ENCODE measurements at places on chromosomes 6 and 20.
A peak's percentile ranks its signal among the peaks of the same experiment; 100 is the strongest.

GRCh38 chr6:165615636-165616035 lies 47.4 kb downstream of the PDE10A start:
- peak; percentile 9 for DNase-seq

- DNase-seq: no peak
Measured at GRCh38 chr6:166760288-166760687, 133.2 kb upstream of the RPS6KA2 start.

DNA sequence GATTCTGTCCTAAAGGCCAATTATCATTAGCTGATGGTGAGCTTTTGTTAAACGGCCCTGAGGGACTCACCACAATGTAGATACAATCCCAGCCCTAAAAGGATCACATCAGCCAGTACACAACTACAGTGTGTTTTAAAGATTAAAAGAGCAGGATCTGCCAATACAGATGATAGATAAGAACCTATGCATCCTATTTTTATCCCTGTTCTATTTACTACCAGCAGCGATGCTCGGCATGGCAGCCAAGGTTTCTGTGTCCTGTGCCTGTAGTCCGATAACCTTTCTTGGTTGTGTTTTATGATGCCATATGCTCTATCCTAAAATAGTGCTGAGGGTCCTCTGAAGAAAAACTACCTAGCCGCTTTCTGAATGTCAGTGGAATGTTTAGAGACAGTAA lies 289.4 kb downstream of the PHACTR1 start:
- no peak for DNase-seq

GRCh38 chr20:54123587-54124180 lies 50.1 kb downstream of the CYP24A1 start:
- DNase-seq: peak; percentile 82

DNA sequence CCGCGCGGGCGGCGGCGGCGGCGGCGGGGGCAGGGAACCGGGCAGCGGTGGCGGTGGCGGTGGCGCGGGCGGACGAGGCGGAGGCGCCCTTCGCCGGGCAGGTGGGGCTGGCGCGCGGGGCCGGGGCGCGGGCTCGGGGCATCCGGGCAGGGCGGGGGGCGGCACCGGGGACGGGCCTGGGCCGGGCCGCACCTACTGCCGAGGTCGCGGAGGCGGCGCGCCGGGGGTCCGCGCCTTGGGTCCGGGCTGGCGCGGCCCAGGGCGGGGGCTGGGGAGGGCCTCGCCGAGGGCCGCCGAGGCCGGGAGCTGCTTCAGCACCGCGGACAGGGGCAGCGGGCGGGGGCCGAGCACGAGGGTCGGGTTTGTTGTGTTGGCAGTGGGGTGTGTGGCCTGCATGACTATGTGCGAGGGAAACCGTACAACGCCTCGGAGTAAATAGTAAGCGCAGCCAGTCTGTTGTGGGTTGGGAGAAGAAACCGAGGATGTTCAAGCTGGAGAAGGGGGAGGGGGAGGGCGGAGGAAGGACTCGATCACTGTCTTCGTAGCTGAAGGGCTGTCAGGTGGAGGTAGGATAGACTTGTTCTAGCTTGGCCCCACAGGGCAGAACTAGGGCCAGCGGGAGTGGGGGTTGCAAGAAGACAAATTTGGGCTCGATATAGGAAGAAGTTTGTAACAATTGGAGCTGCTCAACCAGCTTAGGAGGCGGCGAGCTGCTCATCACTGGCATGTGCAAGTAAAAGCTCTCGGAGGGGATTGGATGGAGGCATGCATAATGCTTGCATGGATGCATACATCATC lies 593 bp downstream of the MMP24 start:
- peak; percentile 54 for DNase-seq

GRCh38 chr6:14135893-14136539 lies 18.4 kb downstream of the CD83 start:
- DNase-seq: no peak

- DNase-seq: no peak
Measured at GRCh38 chr6:26485112-26485780, 14.9 kb upstream of the BTN1A1 start.

GRCh38 chr20:58128635-58129625 lies 99.5 kb downstream of the ANKRD60 start:
- DNase-seq: no peak

DNA sequence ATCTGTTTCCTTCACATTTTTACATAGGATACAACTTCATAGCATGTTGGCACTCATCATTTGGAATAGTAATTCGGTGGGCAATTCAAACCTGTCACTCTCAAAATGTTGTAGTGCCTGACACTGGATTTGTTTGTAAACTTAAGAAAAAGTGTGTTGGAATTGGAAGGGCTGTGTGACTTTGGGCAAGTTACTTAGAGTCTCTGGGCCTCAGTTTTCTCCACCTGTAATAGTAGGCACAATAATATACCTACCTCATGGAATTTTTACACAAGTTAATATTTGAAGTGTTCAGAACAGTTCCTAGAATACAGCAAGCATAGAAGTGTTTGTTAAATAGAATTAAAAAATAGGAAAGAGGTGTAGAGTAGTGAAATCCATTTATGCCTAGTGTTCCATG lies 15.0 kb upstream of the BCAS1 start:
- no peak for DNase-seq

- no peak for DNase-seq
Measured at GRCh38 chr6:56930846-56931245, 24.1 kb upstream of the BEND6 start.

- no peak for DNase-seq
Measured at GRCh38 chr6:16216501-16217155, 21.8 kb upstream of the GMPR start.

GRCh38 chr6:151285122-151285521 lies 45.4 kb downstream of the AKAP12 start:
- peak; percentile 78 for DNase-seq

DNA sequence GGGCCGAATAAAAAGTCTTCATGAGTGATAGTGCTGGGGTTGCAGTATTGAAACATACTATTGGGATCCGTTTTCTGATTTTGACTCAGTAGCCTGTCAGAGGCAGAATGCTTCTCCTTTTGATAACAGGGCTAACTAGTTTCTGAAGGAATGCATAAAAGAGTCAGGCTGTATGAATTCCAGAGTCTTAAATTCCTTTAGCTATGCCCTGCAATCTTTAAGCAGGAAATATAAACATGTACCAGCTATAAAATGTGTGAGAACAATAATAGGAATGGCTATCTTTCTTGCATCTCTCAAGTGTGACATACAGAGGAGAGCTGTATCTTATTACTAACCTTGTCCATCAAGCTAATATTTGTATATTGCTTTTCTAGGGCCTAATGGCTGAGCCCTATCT lies 917.1 kb downstream of the KIF16B start:
- DNase-seq: peak; percentile 55

GRCh38 chr20:18527836-18528235 lies 20.1 kb downstream of the SEC23B start:
- DNase-seq: no peak

DNA sequence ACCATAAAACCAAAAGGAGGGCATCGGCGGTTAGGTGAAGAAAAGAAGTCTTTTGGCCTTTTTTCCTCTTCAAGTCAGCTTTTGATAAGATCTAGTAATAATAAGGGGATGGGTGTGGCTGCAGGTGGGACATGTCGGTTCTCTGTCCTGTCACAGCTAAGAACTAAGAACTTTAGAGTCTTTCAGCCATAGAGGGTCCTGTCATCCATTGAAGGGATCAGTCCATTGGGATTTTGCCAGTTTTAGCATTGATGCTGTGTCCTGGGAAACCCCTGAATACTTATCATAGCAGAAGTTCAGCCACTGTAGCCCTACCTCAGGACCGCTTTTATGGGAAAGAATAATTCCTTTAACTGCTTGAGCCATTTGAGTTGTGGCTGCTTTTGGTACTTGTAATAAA lies 18.2 kb upstream of the SCP2D1 start:
- DNase-seq: no peak

GRCh38 chr6:158754738-158755137 lies 64.4 kb downstream of the EZR start:
- DNase-seq: no peak

DNA sequence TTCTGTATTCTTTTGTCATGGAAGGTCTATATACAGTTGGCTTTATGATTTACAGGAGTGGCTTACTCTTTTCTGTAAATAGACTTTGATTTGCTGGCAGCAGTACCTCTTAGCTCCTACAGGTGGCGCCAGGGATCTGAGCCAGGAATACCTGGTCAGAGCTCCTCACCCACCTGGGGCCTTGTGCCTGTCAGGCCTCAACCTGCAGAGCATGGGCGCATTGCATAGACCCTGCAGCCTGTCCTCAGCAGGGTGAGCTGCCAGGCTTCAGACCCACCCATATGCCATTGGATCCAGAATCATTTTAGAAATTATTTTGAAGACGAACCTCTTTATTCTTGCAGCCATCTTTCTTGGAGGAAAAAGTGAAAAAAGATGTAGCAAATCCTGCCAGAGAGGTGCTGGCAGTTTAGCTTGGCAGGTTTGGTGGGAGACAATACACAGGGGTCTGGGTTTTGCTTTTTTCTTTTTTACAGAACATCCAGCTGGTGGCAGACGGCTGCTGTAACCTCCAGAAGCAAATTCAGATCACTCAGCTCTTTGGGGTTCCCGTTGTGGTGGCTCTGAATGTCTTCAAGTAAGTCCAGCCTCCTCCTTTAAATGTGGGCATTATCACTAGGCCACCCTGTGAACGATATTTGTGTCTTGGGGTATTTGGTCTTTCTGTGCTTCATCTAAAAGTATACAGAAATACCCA lies 149.1 kb downstream of the MTHFD1L start:
- DNase-seq: peak; percentile 62

- DNase-seq: no peak
Measured at GRCh38 chr6:41157323-41157722, 3.2 kb upstream of the TREML1 start.

GRCh38 chr6:150751296-150751695 lies 114.2 kb upstream of the MTHFD1L start:
- peak; percentile 78 for DNase-seq

DNA sequence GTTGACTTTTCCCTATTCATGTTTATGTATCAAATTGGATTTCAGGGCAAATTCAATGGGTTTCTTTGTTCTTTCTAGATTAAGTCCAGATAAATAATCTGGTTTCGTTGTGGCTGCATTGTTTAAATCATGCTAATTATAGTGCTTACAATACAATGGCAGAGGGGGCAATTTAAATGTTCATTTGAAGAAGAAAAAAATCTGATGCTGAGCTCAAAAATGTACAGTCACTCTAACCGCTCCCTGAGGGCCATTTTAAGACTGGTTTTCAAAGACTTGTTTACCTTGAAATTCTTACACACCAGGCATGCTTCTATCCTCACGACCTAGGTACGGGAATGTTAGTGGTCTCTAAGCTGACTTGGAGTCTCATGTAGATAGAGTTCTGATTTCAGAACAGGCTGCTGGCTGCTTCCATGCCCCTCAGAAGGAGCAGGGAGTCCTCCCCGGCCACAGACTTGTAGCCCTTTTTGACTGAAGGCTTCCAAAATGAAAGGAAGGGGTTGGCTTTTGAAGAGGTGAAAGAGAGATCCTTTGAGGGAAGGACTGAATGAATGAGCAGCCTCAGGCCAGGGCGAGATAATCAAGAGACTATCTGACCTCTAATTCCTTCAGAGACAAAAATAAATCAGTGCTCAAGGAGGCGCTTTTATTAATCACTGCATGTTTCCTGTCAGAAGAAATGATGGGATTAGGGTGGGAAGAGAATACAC lies 86.1 kb upstream of the ZNF217 start:
- no peak for DNase-seq

- no peak for DNase-seq
Measured at GRCh38 chr6:161356167-161356854, 82.5 kb upstream of the AGPAT4 start.

- DNase-seq: no peak
Measured at GRCh38 chr6:143611580-143611979, 66.2 kb upstream of the PHACTR2 start.

- DNase-seq: peak; percentile 61
Measured at GRCh38 chr6:159151266-159151855, 17.8 kb upstream of the FNDC1 start.

GRCh38 chr20:50054626-50055511 lies 58.1 kb downstream of the UBE2V1 start:
- peak; percentile 56 for DNase-seq

DNA sequence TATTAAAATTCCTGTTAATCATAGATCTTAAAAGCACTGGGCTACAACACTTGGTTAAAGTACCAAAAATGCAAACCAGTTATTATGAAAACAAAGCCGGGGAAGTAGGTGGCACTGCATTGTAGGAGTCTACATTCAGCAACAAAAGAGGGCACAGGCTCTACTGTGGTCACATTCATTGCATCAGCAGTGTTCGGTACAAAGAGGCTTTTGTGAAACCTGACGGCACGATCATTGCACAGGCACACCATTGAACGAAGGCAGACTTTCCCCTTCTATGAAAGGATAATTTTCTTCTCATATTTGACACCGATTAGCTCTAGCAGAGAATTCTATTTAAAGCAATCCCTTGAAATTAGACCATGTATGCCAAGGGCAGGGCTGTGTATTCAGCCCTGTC lies 44.6 kb upstream of the AGPAT4 start:
- DNase-seq: no peak

DNA sequence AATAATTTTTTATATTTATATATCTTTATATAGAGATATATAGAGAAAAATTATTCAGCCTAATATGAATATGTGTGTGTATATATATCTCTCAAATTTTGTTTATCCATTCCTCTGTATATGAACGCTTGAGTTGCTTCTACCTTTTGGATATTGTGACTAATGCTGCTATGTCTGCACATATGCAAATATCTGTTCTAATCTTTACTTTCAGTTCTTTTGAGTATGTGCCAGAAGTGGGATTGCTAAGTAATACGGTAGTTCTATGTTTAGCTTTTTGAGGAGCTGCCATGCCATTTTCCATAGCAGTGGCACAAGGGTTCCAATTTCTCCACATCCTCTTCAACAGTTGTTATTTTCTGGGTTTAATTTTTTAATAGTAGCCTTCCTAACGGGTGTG lies 72.8 kb upstream of the CEP85L start:
- no peak for DNase-seq

DNA sequence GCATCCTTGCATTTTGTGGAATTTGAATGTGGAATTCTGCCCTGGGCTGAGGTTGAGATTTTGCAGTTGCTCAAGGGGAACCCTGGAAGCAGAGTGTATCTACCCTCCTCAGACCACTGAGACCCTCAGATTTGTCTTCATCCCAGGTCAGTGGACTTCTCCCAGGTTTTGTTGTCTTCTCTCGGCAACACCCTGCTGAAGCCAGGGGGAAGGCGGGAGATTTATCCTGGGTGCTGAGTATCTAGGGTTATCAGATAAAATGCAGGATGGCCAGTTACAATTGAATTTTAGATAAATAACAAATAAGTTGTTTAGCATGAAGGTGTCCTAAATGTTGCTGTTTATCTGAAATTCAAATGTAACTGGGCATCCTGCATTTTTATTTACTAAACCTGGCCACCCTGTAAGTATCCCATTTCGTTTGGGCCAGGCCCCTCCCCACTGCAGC lies 43.0 kb downstream of the FGD2 start:
- no peak for DNase-seq

DNA sequence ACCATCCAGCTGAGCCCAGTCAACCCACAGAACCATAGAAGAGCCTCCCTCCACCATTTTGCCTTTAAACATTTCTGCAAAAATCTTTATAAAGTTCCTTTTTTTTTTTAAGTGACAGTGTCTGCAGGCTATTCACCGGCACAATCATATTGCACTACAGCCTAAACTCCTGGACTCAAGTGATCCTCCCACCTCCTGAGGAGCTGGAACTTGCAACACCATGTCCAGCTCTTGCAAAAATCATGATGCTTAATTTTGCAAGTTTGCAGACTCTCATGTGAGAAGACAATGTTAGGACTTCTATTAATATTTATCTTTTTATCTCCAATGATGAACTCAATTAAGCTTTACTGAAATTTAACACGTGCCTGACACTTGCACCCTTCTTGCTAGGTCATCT lies 88.8 kb downstream of the INSM1 start:
- no peak for DNase-seq

- DNase-seq: no peak
Measured at GRCh38 chr20:24605937-24606455, 136.6 kb downstream of the SYNDIG1 start.
